Left ventricle myocardium superior (tissue), 1 donor: ENCODE measurements at places on chromosomes 4 and X.

DNA sequence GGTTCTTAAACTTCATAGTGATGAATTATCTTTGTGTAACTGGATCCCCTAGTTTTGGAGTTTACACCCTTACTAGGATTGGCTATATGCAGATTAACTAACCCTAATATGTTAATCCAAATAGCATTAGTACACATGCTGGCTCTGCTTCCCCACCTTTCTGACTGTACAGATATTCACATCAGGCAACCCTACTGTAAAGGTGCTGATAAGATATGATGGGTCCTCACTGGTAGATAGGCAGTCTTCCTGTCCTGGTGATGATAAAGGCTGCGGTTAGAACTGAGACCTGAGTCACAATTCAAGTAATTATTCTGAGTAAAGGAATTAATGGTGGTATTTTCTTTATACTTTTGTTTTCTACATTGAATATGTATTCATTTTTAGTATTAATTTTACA lies 118.6 kb downstream of the COL4A5 start:
- DNase-seq, result no peak

DNA sequence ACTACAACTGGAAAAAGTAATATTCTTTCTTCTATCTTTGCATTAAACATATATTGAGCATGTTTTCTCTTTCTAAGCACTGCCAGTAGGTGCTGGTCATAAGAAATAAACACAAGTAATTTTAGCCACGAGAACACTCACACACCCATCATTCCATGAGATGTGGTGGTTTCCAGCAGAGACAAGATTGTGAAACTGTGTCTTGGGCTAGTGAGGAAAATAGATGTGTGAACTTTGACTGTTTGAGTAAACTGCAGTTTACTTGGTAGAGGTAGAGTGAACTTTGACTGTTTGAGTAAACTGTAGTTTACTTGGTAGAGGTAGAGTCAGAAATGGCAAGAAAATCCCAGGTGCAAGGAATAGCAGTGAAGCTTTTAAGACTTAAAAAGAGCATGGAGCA lies 300.9 kb upstream of the HS3ST1 start:
- DNase-seq, result no peak

DNA sequence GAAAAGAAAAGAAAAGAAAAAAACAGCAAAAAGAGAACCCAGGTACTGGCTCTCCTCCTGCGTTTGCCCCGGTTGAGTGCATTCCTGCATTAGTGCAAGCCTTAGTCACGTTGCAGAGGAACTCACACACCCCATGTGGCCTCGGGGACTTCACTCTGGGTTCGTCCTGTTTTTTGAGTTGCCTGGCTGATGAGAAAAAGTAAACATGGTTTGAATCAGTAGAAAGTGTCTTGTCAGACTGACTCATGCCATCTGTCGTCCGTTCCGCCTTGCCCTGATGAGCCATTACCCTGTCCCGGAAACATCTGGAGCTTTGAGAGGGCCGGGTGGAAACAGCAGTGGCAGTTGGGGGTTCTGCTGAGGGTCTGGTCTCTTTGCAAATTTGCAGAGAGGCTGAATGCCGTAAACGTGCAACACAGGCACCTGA lies 16.3 kb downstream of the CD99 start:
- DNase-seq, result peak; percentile 69

DNA sequence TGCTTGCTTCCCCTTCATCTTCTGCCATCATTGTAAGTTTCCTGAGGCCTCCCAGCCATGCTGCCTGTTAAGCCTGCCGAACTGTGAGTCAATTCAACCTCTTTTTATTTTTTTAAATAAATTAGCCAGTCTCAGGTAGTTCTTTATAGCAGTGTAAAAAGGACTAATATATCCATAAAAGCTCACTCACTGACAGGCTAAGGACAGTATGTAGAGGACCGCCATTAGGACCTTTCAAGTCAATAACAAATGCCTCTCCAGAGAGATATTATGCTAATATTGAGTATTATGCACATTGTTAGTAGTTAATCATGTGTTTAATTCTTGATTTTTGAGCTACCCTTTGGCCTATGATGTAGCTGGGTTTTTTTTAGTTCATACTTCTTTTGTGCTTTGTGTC lies 62.6 kb upstream of the GYPA start:
- DNase-seq, result no peak
